ENCODE measurements at places on chromosomes 5 and 9.

GRCh38 chr5:33891788-33892619 is at the start of gene ADAMTS12:
ADAMTS12 (minus strand) TSS chr5:33891990; CDS start chr5:33891856, 134 bp downstream.
- no peak for DNase-seq

DNA sequence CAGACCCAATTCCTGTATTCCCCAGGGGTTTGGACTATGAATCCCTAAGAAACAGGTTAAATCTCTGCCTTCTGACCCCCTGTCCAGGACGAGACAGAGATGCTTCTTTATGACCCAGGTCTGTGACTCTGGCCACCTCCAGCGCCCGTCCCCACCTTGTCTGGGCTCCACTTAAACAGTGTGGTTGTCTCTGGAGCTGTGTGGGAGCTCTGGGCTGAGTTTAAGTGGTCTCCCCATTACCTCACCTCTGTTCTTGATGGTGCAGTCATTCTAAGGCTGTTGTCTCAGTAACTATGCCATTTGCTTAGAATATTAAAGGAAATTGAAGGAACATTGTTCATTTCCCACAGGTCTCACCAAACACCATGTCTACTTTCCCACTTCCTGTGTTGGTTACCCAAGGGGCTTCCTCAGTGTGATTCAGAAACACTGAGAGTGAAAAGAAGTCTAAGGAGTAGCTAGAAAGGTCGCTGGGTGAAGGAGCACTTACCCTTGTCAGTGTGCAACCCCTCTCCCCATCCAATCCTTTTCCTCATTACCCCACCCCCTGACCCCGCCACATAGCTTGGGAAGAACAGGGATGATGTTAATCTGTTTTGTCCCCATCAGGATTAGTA is 127.8 kb upstream of the CKMT2 start:
- DNase-seq = no peak

- no peak for DNase-seq
Observed at GRCh38 chr5:82975812-82976211, 101.4 kb downstream of the TMEM167A start.

DNA sequence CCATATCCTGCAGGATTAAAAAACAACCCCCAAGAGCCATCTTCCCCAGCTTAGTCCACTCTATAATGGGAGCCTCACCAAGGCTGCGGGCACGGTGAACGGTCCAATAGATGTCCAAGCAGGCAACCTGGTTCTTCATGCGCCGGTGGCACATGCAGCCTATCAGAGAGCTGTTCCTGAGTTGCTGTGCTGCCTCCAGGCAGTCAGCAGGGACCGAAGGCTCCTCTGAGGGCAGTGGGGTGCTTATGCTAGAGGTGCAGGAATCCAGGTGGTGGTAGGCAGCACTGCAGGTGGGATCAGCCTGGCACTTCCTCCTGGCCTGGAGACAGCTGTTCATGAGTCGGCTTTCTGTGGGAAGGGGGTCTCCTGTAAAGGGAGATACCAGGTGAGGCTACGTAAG is 10.2 kb downstream of the GFRA3 start:
- DNase-seq = no peak

GRCh38 chr5:38845526-38846378 is at the start of gene OSMR:
OSMR (plus strand) TSS chr5:38846012; CDS start chr5:38869045, 23,033 bp downstream.
- DNase-seq = no peak

GRCh38 chr5:72644296-72644695 is 137.1 kb upstream of the ZNF366 start:
- DNase-seq = no peak
